ENCODE measurements at places on chromosomes 4 and X.

- H3K4me1 ChIP-seq = no peaks in the 10 kb centered on the region
- H3K27me3 ChIP-seq = no peaks in the 10 kb centered on the region
- no peak overlapping the region for H3K4me3 ChIP-seq
- DNase-seq = no peak
Observed at GRCh38 chr4:164402554-164402953, 351.4 kb upstream of the SMIM31 start.

DNA sequence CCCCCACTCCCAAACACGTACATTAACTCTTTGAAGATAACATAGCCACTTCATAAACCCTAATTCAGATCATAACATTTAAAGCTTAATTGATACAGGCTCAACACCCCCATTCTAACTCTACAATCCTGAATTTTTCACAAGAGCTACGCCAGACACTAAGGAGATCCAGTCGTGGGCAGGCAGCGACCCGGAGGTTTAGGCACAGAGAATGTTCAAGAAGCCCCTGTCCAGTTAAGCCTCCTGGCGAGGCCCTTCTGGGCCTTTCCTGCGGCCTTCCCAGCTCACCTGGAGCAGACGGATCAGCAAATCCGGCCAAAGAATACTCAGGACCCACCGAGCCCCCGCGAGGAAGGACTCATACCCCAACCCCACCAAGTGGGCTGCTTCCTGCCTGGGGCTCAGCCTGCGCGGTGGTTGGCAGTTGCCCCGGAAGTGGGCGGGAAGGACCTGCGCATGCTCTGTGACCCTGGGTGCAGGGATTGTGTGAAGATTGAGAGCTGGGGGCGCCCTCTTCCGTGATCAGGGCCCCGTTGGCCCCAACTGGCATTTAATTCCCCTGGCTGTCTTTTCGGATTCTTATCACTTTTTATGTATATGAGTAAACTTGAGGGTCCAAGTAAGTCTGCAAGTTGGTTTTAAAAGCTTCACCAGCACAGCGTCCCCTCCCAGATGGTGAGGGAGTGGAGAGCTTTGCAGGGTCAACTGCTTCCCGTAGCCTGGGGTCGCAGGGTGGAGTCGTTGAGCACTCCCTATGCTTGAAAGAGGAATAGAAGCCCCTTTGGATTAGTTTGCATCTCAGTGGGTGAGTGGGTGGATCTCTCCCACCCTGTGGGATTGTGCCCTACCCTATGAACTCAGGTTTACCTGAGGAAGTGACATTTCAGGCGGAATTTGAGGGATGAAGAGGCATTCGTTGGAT lies at the start of gene TRIM61:
TSS of gene TRIM61 (minus strand) at position 415 of the 922 bp plus-strand sequence. CDS start 7,655 bp downstream, outside the sequence.
- peak within 1 kb of the TSS; percentile 77 for H3K4me3 ChIP-seq
- peaks cover 20% of the 10 kb centered on the region for H3K4me1 ChIP-seq
- peak within 1 kb of the TSS; percentile 75 for H3K27ac ChIP-seq
- DNase-seq = peak; percentile 28

- no peak overlapping the region for H3K27ac ChIP-seq
- H3K36me3 ChIP-seq = no peaks in the 10 kb centered on the region
- no peak overlapping the region for H3K4me3 ChIP-seq
- DNase-seq = no peak
- H3K4me1 ChIP-seq = no peaks in the 10 kb centered on the region
Observed at GRCh38 chr4:8581094-8581861, 1.1 kb downstream of the GPR78 start.

DNA sequence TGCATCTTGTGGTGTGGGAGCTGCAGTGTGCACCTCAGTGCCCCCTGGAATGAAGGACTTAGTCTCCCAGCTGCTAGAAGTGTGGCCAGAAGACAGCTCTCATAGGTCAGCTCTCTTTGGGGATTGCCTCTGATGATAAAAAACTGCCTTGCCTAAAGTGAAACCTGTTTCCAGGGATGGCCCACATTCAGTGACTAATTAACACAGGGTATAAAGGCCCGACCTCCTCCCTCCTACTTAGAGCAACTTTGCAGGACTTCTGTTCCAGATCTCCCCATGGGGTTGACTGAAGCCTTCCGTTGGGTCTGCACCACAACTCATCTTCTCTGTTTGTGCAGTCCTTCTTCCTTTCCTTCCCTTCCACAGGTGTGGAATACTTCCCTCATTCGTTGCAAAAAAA lies 53.2 kb downstream of the SPINK2 start:
- DNase-seq = no peak
- no peaks in the 10 kb centered on the region for H3K36me3 ChIP-seq
- peaks cover 9% of the 10 kb centered on the region for H3K4me1 ChIP-seq
- no peak overlapping the region for H3K4me3 ChIP-seq
- no peak overlapping the region for H3K27ac ChIP-seq
- no peaks in the 10 kb centered on the region for H3K27me3 ChIP-seq

- DNase-seq = no peak
- H3K36me3 ChIP-seq = peaks cover 3% of the 10 kb centered on the region
- H3K27ac ChIP-seq = no peak overlapping the region
- H3K4me1 ChIP-seq = no peaks in the 10 kb centered on the region
Observed at GRCh38 chr4:177369372-177369771, 59.7 kb downstream of the NEIL3 start.

- H3K27ac ChIP-seq = no peak overlapping the region
- H3K4me3 ChIP-seq = no peak overlapping the region
- H3K36me3 ChIP-seq = no peaks in the 10 kb centered on the region
Observed at GRCh38 chr4:110156442-110156841, 42.0 kb downstream of the ELOVL6 start.

DNA sequence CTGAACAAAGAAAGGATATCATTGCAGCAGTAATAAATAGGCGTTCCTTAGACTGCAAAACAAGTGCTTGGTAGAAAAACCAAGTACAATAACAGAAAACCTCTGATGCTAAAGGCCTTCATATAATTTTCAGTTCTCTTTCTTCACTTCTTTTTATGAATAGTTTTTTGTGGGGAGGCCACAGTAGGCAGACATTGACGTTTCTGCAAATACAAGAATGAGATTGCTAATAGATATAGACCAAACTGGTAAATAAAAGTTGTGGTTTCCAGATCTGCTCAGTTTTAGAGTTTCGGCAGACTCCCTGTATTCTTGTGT lies 57.0 kb upstream of the RAP1GDS1 start:
- peaks cover 3% of the 10 kb centered on the region for H3K4me1 ChIP-seq
- peak overlapping the region; percentile 60 for H3K4me3 ChIP-seq
- H3K36me3 ChIP-seq = no peaks in the 10 kb centered on the region
- DNase-seq = no peak
- H3K27me3 ChIP-seq = peaks cover 6% of the 10 kb centered on the region

DNA sequence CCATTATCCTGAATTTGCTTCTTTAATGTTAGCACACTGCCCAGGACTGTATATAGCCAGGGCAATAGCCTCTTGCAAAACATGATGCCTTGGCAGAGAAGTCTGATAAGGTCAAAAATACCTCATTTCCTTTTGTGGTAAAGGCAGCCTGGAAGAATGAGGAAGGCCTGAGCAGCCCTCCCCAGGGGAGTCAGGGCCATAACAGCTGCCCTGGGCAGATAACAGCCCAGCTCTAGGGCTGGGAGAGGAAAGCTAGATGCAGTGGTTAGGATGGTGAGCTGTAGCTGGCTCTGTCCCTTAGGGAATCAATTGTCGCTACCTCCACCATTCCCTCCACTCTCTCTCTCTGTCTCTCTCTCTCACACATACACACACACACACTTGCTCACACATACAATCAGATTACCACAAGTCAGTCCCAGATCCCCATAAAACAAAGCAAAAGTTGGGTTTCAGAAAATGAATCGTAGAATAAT lies 29.2 kb downstream of the EFHC2 start:
- no peak overlapping the region for H3K27ac ChIP-seq
- no peaks in the 10 kb centered on the region for H3K27me3 ChIP-seq
- H3K4me1 ChIP-seq = peaks cover 10% of the 10 kb centered on the region
- H3K4me3 ChIP-seq = no peak overlapping the region
- no peak for DNase-seq
- H3K36me3 ChIP-seq = no peaks in the 10 kb centered on the region

- H3K36me3 ChIP-seq = no peaks in the 10 kb centered on the region
- H3K4me1 ChIP-seq = no peaks in the 10 kb centered on the region
- DNase-seq = peak; percentile 2
- H3K4me3 ChIP-seq = no peak overlapping the region
- H3K27ac ChIP-seq = no peak overlapping the region
- H3K27me3 ChIP-seq = no peaks in the 10 kb centered on the region
Observed at GRCh38 chr4:124262211-124263179, 450.0 kb downstream of the ANKRD50 start.

GRCh38 chrX:17374619-17375366 lies at the start of gene NHS:
NHS (plus strand) TSS chrX:17375200; CDS start chrX:17375758, 558 bp downstream.
- no peak for DNase-seq
- peaks cover 19% of the 10 kb centered on the region for H3K27me3 ChIP-seq
- no peaks in the 10 kb centered on the region for H3K4me1 ChIP-seq
- no peaks in the 10 kb centered on the region for H3K36me3 ChIP-seq
- H3K4me3 ChIP-seq = no peak within 1 kb of the TSS

- H3K4me3 ChIP-seq = no peak overlapping the region
- peaks cover 11% of the 10 kb centered on the region for H3K27me3 ChIP-seq
- peaks cover 4% of the 10 kb centered on the region for H3K4me1 ChIP-seq
- DNase-seq = no peak
- H3K36me3 ChIP-seq = no peaks in the 10 kb centered on the region
Observed at GRCh38 chr4:155383541-155383940, 6.8 kb upstream of the MAP9 start.

GRCh38 chr4:122633211-122633610 lies 12.3 kb upstream of the IL21 start:
- H3K27me3 ChIP-seq = peaks cover 13% of the 10 kb centered on the region
- peak overlapping the region; percentile 35 for H3K4me3 ChIP-seq
- H3K27ac ChIP-seq = no peak overlapping the region
- no peaks in the 10 kb centered on the region for H3K36me3 ChIP-seq

DNA sequence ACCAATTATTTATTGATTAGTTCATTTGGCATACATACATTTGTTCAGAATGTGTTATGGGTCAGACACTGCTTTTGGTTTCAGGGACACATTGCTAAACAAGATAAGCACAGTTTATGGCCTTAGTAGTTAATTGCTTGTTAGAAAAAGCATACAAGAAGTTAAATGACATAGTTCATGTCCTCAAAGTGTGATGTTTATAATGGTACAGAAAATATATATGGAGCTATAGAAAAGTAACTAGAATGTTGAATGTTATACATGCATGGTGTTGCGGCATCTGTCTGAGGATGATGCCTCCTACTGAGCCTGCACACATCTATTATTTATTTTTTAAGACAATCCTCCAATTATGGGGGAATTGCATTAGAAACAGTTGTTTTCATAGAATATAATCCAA lies 1476.3 kb upstream of the PCDH7 start:
- H3K27ac ChIP-seq = no peak overlapping the region
- H3K36me3 ChIP-seq = no peaks in the 10 kb centered on the region
- no peaks in the 10 kb centered on the region for H3K27me3 ChIP-seq
- H3K4me3 ChIP-seq = no peak overlapping the region
- H3K4me1 ChIP-seq = no peaks in the 10 kb centered on the region
- DNase-seq = no peak

DNA sequence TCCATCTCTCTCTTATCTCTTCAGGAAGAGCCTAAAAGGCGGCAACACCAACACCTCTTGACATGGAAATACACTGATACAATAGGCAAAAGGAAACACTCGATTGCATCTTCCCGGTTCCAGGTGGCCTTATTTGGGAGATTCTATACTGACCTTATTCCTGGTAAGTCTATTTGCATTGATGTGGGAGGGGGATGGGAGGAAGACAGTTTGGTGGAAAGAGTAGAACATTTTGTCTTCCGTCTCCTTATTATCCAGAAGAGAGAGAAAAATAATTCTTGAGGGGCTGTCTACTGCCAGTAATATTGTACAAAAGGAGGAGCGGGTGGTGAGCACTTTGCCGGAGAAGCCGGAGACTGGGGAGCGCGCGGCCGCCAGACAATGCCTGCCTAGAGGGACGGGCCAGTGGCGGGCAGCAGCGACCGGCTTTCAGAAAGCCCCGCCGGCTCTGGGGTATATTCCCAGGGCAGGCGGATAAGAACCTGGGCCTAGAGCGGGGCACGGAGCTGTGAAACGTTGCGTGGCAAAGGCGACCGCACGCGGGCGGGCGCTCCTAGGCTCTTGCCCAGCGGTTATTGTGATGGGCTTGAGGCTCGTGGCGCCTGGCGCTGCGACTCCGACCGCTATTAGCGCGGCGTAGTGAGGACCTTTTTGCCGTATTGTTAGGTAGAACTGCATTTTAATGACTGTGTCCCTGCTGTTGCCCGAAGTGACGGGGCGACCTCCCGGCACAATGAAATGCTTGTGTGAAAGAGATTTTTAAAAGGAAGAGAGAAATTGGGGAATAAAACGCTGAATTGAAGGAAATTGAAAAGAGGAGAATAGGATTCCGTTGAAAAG lies 518 bp downstream of the PRDM8 start:
- H3K36me3 ChIP-seq = peaks cover 26% of the 10 kb centered on the region
- H3K27ac ChIP-seq = peak overlapping the region; percentile 32
- peaks cover 23% of the 10 kb centered on the region for H3K4me1 ChIP-seq
- no peak for DNase-seq

GRCh38 chrX:140090800-140091124 lies 125.4 kb upstream of the CXorf66 start:
- no peak overlapping the region for H3K4me3 ChIP-seq
- H3K27me3 ChIP-seq = no peaks in the 10 kb centered on the region
- H3K4me1 ChIP-seq = no peaks in the 10 kb centered on the region
- H3K36me3 ChIP-seq = no peaks in the 10 kb centered on the region

DNA sequence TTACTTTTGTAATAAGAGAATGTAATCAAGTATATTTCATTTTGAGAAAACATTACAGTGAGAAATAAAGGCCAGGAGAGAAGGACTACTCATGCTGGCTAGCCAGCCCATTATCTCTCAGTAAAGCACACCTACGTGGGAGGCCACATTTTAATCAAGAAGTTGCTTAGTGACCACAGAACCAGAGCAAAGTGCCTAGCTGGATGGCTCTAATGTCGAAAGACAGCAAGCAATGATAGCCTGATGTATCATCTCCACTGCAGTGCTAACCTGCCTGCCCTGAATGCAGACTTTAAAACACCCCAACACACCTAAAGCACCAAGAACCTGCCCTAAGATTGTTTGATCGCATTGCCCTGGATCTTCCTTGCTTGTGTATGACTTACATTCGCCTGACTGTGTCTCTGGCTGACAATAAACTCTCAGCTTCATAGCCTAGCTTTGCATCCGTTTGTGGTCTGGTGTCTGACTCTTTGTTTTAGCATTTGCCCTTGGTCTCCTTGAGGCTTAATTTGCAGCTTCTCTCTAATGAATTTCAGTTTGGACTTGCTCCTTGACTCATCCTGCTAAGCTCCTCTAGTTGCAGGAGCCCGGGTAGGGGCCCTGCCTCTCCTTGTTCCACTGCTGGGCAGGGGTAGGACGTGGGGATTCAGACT lies 31.4 kb upstream of the SOWAHD start:
- no peaks in the 10 kb centered on the region for H3K27me3 ChIP-seq
- H3K4me1 ChIP-seq = peaks cover 6% of the 10 kb centered on the region
- no peaks in the 10 kb centered on the region for H3K36me3 ChIP-seq
- H3K4me3 ChIP-seq = peak overlapping the region; percentile 40
- peak; percentile 3 for DNase-seq

GRCh38 chr4:145735347-145735675 lies 55.4 kb downstream of the C4orf51 start:
- DNase-seq = no peak
- H3K27me3 ChIP-seq = no peaks in the 10 kb centered on the region
- H3K4me3 ChIP-seq = no peak overlapping the region
- no peak overlapping the region for H3K27ac ChIP-seq
- no peaks in the 10 kb centered on the region for H3K4me1 ChIP-seq

- H3K27ac ChIP-seq = no peak overlapping the region
- H3K4me1 ChIP-seq = no peaks in the 10 kb centered on the region
- H3K4me3 ChIP-seq = no peak overlapping the region
Observed at GRCh38 chr4:18733961-18734360, 712.4 kb upstream of the LCORL start.

Measured in effector memory CD8-positive, alpha-beta T cell (primary cell).